Natural killer cell treated with Interleukin-12 subunit alpha and Interleukin-12 subunit beta and Interleukin-15 and Interleukin-18, amount 100 ng/mL, for 72 hours (primary cell): ENCODE measurements at places on chromosomes 16 and 17. TPM values are rescaled to one million over a fixed set of nuclear protein-coding genes. Genes with fewer than 3 reads are reported as not detected.

Gene TSNAXIP1
- total RNA-seq = 1.1 TPM

Gene RNU2-1
- 3,900 TPM for total RNA-seq

Gene ACSM3
- total RNA-seq = 7.2 TPM

Gene MYL4
- total RNA-seq = 1.1 TPM

Gene NAGS
- total RNA-seq = 0.70 TPM

Gene SPAG9
- 49.2 TPM for total RNA-seq

Gene EFCAB13
- total RNA-seq = 4.9 TPM

Gene MYCBPAP
- 1.1 TPM for total RNA-seq

Gene MPP3
- not detected for total RNA-seq

Gene LGALS9B
- total RNA-seq = not detected

DNA sequence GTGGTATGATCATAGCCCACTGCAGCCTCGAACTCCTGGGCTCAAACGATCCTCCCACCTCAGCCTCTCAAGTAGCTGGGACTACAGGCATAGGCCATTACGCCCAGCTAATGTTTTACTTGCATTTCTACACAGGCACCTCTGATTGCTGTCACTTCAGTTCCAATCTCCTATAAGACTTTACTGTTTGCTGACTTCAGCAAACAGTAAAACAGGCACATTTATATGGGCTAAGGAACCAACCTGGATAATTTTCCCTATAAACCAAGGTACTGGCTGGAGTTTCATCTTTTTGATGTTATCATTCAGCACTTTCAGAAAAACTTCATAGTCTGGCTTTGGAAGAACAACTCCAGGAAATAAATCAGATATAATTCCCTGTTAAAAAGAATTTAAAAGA is 114.2 kb downstream of the DNAH3 start:
- no peak for DNase-seq

- DNase-seq = peak; percentile 87
Observed at GRCh38 chr16:3129137-3130131, 5.4 kb upstream of the ZNF213 start.

GRCh38 chr17:3685174-3685573 is 10.8 kb downstream of the P2RX5 start:
- no peak for DNase-seq

DNA sequence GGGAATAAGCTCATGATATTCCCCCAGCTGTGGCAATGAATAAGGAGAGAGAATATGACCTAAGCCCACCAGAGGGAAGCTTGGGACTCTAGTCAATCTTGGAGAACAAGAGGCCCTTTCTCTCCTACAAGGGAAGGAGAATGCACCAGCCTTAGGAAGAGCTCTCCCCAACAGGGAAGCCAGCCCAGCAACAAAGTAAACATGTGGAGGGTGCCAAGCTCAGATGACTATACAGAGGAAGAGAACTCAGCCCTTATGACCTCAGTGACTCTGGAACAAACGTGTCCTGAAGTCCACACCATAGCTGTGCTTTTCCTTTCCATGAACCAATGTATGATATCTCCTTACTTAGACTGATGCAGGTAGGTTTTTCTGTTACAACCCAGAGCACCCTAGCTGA is 219.7 kb downstream of the GSG1L start:
- no peak for DNase-seq

DNA sequence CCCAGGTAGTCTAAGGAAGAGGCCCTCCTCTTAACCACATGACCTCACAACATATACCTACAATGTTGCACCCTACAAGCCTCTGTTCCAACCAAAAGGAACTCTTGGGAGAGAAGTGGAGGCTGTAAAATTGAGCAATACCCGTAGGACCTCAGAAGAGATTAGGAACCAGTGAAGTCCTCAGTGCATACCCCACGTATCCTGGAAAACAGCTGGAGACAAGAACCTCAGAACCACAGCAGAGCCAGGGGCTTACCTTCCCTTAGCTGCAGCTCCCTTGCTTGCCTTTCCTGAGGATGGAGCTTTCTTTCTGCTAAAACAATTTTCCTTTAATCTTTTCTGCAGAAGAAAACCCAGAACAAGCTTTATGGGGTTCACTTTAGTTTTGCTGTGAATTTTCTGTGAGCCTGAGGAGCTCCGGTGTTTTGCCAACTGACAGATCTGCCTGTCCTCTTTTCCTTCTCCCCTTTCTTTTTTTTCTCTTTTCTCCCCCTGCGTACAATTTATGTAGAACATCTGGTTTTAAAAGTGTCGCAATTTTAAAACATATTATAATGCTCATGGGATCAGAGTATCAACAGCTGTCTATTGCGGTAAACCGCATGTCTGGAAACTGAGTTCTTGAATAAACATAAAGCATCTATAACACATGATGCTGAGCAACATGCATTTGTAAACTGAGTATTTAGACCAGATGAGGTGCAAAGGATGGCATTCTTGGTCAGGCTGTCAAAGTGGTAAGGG is 226.4 kb upstream of the MAF start:
- no peak for DNase-seq

GRCh38 chr17:412211-413015 is 59.8 kb upstream of the RPH3AL start:
- DNase-seq = no peak

- no peak for DNase-seq
Observed at GRCh38 chr16:69538808-69539207, 27.0 kb upstream of the NFAT5 start.

- DNase-seq = peak; percentile 57
Observed at GRCh38 chr17:83160443-83161297, 81.3 kb downstream of the METRNL start.

- DNase-seq = no peak
Observed at GRCh38 chr17:6755281-6755680, 565 bp upstream of the XAF1 start.

GRCh38 chr17:59219992-59220327 is 351 bp upstream of the GDPD1 start:
- DNase-seq = no peak

DNA sequence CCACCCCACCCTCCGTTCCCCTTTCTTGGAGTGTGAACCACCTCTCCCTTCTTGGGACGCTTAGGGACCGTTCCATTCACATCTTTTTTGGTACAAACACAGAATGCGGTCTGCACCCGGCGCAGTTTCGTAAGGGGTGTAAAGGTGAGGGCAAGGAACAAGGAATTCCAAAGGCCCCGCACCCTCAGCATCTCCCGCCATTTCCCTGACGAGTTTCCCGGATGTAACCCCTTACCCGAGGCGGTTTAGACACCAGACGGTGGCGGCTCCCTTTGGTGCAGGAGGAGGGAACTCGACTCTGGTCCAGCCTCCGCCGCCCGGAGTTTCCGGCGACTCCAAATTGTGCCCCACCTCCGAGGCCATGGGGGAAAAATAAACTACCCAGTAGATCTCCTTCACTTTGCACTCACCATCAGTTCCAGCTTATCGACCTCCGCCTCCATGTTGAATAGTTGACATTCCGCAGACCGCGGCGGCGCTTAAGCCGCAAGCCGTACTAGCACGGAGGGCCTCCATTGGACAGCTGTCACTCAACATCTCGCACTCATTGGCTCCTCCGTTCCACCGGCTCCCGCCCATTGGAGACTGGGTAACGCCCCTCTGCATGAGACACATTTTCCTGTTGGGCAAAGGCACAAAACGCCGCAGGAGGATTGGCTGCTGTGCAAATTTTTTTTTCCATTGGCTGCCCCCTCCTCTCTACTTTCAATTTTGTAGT is at the start of gene SKA2:
Gene SKA2 (minus strand): TSS at position 466 of the 718 bp plus-strand sequence. CDS start 23 bp downstream, at position 443.
- no peak for DNase-seq

GRCh38 chr17:50430821-50431618 is 5.0 kb downstream of the ACSF2 start:
- DNase-seq = no peak

- DNase-seq = no peak
Observed at GRCh38 chr16:6633456-6633855, 699.2 kb upstream of the RBFOX1 start.

DNA sequence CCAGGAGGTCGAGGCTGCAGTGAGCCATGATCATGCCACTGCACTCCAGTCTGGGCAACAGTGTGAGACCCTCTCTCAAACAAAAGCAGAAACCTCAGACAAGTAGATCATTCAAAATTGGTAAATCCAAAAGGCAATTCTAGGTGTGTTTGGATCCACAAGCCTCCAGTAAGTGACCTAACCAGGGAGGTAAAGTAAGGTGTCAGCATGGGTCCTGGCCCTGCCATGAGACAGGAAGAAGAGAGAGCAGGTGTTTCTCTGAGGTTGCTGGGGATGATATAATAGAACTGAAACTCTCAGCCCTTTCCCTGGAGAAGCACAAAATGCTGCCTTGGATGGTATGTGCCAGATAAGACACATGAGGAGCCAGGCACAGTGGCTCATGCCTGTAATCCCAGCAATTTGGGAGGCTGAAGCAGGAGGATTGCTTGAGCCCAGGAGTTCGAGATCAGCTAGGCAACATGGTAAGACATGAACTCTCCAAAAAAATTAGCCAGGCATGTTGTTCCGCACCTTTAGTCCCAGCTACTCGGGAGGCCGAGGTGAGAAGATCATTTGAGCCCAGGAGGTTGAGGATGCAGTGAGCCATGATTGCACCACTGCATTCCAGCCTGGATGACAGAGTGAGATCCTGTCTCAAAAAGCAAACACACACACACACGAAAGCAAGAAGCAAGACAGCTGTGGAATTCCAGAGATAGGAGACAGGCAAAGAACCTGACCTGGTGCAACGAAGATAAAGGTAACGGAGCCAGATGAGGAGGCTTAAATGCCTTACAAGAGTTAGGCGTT is 6.5 kb downstream of the TM4SF5 start:
- DNase-seq = no peak

DNA sequence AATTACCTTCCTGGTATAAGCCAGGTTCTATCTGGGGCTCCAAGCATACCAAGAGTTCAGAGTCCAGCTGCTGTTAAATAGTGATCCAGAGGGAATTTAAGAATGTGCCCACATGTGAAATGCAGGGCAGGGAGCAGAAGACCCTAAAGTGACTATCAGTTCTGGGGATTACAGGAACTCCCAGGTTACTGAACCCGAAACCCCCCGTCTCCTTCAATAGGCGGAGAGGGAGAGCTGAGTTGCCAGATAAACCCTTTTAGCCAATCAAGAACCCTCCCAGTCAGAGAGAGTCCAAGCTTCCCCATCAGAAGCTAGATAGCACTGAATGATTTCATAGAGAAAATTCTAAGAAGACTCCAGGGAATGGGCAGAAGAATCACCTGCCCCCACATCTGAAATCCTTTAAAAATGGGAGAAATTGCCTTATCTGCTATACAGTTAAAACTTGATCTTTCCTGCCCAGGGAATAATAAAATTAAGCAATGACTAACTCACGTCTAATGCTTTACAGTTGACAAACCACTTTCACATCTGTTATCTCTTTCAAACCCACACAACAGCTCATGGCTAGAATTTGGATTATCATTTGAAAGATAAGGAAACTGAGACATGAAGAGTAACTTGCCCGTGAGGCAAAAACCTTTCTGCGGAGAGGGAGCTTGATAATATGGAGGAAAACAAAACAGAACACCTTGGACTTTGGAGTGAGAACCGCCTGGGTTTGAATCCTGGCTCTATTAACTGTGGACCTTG is 10.2 kb downstream of the NOG start:
- DNase-seq = no peak

DNA sequence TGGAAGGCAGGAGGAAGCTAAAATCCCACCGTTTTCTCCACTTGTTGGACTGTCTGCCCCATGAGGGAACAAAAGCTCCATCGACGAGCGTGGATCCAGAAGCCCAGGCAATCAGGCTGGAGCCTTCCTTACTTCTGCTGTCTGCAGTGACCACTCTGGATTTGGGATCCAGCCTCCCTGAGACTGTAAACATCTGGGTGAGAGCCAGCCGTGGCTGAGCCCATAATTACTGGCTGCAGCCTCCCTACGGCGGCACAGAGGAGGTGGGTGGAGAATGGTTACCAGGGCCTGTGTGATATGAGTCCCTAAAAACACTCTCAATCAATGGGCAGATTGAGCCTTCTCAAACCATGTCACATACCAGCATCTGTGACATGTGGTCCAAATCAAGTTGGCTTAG is 158.2 kb downstream of the FOXL1 start:
- no peak for DNase-seq

DNA sequence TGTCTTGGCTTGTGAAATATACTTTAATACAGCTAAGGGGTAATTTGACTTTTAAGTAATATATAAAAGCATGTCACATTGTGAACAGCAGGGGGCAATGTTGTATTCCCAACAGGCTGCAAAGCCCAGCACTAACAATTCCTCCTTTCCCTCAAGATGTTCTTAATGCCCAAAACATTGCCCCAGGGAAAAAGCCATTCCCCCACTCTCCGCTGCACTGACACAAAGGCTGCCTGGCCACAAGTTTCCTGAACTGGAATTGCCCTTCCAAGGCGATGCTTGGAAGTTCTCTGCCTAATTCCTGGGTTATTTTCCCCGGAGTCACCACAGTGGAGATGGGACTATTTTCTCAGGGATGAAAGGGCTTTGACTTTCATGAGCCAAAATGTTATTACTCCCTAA is 27.2 kb downstream of the CLEC16A start:
- DNase-seq = no peak

GRCh38 chr17:28112606-28113005 is 70.1 kb downstream of the NLK start:
- no peak for DNase-seq

DNA sequence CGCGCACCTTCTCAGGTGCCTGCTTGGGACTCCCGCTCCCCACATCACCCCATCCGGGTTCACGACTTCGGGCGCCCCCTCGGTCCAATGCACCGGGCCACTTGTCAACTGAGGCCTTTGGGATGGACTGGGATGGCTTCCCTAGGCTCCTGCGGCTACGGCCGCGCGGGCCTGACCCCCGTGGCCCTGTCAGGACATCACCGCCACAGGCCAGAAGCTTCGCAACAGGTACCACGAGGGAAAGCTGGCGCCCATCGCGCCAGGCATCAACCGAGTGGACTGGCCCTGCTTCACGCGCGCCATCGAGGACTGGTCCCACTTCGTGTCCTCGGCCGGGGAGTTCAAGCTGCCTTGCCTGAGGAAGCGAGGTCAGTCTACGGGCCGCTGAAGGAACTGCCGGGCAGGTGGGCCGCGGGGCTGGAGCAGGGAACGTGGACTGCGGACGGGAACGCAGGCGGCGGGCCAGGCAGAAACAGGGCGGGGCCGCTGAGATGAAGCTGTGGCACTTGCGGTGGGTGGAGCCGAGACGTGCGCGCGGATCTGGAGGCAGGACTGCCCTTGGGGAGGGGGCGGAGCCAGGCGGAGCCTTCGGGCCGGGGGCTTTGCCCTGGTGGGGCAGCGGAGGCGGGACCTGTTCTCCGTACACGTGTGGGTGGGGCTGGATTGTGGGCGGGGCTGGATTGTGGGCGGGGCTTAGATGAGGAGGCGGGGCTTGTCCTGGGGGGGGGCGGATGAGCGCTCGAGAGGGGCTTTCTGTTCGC is 13.7 kb upstream of the CNGB1 start:
- peak; percentile 93 for DNase-seq

- DNase-seq = no peak
Observed at GRCh38 chr17:60862482-60862881, 184.8 kb downstream of the BCAS3 start.
